ENCODE measurements at places on chromosomes 11 and 22.

GRCh38 chr11:27596802-27597201 is 90.2 kb upstream of the LIN7C start:
- no peak for DNase-seq

GRCh38 chr11:64245401-64245796 is 1.3 kb downstream of the PPP1R14B start:
- DNase-seq = no peak

DNA sequence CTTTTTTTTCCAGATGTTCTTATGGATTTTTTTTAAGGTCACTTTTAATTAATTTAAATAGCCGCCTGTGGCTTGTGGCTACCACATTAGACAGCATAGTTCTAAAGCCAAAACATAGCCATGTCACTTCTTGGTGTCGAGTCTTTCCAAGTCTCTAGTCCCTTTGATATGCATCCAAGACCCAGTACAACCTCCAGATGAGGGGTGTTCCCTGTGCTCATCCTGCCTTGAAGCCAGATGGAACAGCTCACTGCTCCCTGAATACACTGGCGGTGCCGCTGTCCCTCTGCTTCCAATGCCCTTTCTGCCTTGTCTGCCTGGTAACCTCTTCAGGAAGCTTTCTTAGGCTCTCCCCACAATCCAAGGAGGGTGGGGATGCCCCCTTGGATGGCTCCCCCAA is 338.0 kb downstream of the TENM4 start:
- no peak for DNase-seq

- no peak for DNase-seq
These were observed at the start of gene DRD4 for GRCh38 chr11:636511-637332. TSS of gene DRD4 (plus strand) at chr11:637269. CDS start at chr11:637305, 36 bp downstream.

- DNase-seq = no peak
These were observed 19.0 kb upstream of the OR9Q1 start for GRCh38 chr11:58004664-58005063.

DNA sequence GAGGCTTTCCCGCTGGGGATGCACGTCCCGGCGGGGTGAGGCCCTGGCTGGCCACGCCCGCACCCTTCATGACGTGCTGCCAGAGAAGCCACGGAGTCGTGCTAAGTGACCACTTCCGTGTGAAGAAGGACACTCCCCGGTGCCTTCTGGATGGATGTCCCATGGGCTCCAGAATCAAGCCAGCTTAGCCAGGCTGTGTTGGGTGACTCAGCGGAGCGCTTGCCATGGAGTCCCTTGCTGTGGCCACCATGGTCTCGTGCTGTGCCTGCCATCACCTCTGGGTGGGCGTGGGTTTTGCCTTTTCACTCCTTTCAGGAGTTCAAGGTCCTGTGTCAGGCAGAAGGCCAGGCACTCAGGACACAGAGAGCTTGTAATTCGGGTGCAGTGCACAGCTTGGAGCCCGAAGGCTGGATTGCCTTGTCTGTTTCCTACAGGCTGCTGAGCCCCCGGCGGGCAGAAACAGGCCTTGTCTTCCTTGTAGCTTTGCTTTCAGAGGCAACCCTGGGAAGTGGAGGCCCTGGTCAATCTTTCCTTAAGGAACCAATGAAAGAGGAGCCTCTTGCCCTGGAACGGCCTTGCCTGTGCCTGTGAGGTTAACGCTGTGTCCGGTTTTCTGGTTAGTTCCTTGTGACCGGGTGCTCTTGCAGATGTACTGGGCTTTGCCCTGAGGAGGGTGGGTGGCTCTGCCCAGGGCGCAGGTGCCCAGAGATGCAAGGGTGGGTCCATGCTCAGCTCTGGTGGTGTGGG is 268.6 kb downstream of the TBC1D22A start:
- DNase-seq = no peak

DNA sequence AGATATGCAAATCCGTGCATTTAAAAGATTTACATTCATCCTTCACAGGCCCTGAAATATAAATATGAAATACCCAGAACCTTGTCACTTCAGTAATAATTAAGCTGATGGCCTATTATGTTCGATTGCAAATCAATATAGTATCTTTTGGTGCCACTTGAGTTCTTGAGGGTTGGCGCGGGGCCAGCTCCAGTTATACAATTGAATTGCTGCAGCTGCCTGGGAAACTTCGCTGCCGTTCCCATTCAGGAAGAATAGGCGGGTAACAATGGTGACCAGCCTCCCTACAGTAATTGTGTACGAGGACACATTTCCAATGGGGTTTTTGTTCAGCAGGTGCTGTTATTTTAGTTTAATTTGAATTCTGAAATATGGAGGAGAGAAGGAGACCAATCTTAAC is 451.2 kb downstream of the INSC start:
- DNase-seq = no peak

DNA sequence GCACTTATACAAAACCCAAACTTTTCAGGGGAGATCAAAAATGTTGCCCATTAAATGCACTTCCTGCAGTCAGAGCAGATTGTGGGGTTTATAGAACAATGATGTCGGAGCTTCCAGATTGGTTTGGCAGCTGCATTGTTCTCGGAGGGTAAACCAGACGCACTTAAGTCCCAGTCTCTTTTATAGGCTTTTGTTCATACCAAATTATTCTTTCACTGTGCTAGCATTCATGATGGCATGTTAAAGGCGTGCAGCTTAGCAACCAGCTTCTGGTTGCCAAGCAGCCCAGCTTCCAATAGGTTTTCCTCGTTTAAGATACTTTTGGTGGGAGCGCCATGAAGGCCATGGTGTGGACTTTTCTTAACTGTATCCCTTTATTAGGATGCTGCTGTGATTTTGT is 40.9 kb downstream of the ZC3H12C start:
- no peak for DNase-seq

All from stimulated activated CD4-positive, alpha-beta T cell treated with anti-CD3 and anti-CD28 coated beads, Interleukin-1b, Interleukin-23, amount 100 ng/mL, for 1 hour (primary cell).